Stimulated activated CD8-positive, alpha-beta memory T cell treated with anti-CD3 and anti-CD28 coated beads, Interleukin-15, amount 100 ng/mL, for 1 hour (primary cell): ENCODE measurements at places on chromosomes 11 and 22.

GRCh38 chr11:116211147-116211546, 561.6 kb downstream of the BUD13 start:
- DNase-seq, result no peak

DNA sequence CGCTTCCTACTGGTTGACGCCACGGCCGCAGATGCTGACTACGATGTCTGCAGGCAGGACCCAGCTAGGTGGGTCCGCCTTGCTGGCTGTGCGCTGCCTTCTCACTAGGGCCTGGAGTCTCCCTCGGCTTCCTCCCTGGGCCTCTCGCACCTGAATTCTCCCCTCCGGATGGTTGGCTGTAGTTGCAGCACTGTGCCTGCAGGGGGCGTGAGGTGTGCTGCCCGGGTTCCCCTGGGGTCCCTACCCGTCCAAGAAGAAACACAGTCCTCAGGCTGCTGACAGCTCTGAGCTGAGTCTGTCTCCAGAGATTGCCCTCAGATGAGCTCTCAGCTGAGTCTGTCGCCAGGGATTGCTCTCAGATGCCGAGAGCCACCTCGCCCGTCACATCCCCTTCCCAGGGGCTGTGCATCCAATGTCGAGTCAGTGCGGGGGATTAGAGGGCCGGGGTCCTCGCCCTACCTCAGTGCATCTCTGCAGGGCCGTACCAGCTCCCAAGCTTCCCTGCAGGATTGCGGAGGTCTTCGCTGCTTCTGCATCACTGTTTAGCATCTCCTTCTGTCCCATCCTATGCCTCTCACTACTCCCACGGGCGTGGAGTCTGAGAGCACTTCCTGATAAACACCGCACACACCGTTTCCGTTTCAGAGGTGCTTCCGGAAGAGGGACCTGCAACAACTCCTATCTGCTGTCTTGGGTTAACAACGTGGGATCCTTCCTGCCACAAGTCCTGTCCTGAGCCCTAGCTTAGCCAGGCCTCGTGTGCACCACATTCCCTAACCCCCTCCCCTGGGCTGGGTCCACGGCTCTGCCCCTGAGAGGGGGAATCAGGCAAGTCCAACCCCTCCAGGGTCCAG, 196.9 kb downstream of the CSNK2A3 start:
- DNase-seq, result no peak

DNA sequence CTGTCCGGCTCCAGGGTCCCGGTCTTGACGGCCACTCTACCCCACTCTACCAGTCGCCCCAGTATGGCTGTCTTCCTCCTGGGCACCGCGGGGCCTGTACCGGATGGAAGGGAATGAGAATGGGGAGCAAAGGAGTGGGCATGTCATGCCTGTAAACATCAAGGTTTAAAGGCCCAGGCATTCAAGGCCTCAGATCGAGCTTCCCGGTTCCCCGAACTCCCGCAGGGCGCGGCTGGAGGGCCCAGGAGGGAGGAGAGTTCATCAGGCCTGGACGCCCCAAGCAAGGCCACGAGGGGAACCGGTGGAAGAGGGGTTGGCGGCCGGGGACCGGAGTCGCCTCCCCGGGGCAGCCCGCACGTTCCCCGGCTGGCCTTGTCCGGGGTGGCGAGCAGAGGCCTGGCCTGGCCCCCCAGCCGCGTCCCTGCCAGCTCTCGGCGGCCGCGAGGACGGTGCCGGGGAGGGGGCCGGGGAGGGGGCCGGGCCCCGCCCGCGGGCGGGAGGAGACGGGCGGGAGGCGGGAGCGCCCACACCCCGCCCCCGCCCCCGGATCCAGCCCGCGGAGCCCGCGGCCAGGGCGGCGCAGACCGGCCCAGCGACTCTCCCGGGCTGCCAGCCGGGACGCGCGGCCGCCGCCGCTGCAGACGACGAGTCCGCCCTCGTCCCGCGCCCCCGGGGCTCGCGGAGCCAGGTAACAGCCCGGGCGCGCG, at the start of gene CDC42EP1:
Gene CDC42EP1, plus strand, starts transcription at position 580 of the 707 bp plus-strand sequence. CDS start 5,870 bp downstream, outside the sequence.
- no peak for DNase-seq

GRCh38 chr11:45285930-45286632, at the start of gene SYT13:
TSS of gene SYT13 (minus strand) at chr11:45286341. CDS start at chr11:45286207, 134 bp downstream.
- DNase-seq, result no peak

- DNase-seq, result no peak
Observed at GRCh38 chr11:131430473-131431208, 60.2 kb downstream of the NTM start.

GRCh38 chr11:1717745-1718144, 20.8 kb downstream of the KRTAP5-6 start:
- DNase-seq, result no peak

DNA sequence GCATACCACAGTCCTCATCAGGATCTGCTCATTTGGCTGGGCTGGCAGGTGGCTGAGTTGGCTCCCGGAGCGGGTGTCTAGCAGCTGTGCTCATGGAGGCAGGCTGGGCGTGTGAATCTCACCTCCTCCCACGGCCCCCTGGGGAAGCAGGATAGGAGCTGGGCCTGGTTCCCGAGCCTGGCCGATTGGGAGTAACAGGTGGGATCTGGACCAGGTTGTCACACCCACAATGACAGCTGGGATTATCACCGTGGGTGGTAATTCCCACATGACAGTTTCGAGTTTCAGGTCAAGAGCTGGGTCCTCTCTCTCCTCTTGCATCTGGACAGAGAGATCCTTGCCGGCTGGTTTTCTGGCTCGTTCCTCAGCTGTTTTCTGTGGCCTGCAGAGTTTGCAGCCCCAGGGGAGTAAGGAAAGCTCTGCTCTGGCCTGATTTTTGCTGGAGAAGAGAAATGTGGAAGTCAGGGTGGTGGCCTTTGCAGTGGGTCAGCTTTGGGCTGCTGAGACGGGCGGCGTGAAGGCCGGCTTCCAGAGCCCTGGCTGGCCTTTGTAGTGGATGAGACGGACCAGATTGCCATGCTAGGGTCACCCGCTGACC, 57.0 kb downstream of the BCR start:
- no peak for DNase-seq

- no peak for DNase-seq
Observed at GRCh38 chr22:30861688-30862552, 106.7 kb downstream of the MORC2 start.

DNA sequence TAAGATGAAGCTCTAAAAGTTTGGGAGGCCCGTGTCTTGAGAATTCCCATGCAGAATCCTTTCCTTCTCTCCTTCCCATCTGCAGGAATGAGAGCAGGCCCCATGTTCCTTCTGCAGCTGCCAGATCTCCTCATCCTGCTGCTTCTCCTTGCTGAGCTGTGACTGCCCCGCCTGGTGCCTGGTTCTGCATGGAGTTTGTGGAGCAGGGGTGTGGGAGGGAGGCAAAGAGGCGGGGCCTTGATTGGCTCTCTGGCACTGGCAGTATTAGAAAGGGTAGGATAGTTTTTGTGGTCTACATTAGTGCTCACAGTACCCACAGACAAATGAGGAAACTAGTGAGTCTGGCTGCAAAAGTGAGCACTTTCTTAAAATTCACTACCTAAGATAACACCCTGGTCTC, 91.1 kb upstream of the CLPB start:
- no peak for DNase-seq
